ENCODE measurements at places on chromosomes 12 and 14. TPM values are rescaled to one million over a fixed set of nuclear protein-coding genes. Genes with fewer than 3 reads are reported as not detected.

DNA sequence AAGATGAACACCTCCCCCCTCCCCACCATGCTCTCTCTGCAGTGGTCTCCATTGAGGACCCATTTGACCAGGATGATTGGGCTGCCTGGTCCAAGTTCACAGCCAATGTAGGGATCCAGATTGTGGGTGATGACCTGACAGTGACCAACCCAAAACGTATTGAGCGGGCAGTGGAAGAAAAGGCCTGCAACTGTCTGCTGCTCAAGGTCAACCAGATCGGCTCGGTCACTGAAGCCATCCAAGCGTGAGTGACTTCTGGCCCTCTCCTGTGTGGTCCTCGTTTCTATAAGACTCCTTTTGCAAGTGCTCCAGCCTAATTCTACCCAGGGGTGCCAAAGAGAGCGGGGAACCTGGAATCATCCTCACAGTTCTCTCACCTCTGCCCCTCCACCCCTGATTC, 6.2 kb upstream of the ATN1 start:
- DNase-seq = no peak

Gene ST8SIA1
- total RNA-seq = 0.13 TPM

- DNase-seq = no peak
Observed at GRCh38 chr12:109720152-109720856, 6.7 kb downstream of the FAM222A start.

DNA sequence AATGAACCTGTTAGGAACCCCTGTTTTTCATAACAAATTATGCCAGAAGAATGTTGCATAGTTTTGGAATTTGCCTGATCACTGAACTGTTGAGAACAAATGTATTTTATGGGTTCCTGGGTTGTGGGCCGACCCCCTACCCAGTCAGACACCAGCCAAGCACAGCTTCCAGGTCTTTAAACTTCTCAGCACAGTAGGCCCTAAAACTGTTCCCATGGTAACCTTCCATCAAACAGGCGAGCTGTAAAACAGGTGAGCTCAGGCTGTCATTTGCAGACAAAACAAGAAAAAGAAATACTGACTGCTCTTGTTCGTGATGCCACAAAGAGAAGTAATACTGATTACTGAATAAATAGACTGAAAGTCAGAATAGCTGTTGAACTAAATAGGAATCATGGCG, 147.0 kb downstream of the PTPRO start:
- no peak for DNase-seq

GRCh38 chr12:124745891-124746570, 117.6 kb downstream of the SCARB1 start:
- no peak for DNase-seq

Gene LRTM2
- not detected for total RNA-seq

- no peak for DNase-seq
Observed at GRCh38 chr12:3216726-3217682, 139.8 kb downstream of the TSPAN9 start.

Gene SLC10A1
- not detected for total RNA-seq

GRCh38 chr12:13561923-13562322, 365.4 kb downstream of the EMP1 start:
- DNase-seq = no peak

DNA sequence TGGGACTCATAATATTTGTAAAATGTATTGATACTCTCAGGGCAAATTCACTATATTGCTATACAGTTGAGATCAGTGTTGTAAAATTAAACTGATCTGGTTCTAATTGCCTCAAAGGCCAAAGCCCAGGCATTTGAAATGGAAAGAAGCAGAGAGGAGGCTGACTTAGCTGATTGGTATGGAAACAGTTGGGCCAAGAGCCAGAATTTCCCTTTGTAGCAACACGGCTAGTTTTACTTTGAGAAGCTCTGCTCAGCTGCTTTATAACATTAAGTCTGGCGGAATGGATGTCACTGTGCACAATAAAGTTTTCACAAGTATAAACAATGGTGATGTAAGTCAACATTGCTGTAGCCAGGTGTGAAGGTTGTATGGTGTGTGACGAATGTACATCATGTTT, 186.4 kb downstream of the MSRB3 start:
- DNase-seq = no peak

DNA sequence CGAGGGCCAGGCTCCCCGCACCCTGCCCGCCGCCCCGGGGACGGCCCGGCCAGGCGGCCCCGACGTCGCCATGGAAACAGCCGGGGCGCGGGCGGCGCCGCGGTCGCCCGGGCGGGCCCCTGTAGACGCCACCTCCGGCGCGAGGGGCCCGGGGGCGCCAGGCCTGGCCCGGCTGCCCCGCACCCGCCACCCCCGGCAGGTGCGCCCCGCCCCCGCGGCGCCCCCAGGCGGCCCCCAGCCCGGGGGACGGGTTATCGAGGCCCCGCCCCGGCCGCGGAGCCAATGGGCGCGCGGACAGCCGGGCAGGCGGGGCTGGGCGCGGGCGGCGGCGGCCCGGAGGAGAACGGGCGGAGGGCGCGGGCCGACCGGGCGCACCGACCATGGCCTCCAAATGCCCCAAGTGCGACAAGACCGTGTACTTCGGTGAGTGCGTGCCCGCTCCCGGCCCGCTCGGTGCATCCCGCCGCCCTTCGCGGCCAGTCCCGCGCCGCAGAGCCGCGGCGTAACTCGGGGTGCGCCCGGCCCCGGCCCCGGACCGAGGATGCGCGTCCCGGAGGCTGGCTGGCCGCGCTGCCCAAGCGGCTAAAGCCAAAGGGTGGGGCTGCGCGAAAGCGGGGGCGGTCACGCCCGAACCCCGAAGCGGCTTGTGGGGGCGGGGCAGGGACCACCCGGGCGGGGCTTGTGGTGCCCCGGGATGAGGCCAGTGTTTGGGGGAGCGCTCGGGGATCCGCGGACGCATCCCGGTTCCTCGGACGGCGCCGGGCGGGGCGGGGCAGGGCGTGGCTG, at the start of gene CRIP2:
TSS of gene CRIP2 (plus strand) at position 339 of the 786 bp plus-strand sequence. CDS start at position 381, 42 bp downstream.
- DNase-seq = no peak

DNA sequence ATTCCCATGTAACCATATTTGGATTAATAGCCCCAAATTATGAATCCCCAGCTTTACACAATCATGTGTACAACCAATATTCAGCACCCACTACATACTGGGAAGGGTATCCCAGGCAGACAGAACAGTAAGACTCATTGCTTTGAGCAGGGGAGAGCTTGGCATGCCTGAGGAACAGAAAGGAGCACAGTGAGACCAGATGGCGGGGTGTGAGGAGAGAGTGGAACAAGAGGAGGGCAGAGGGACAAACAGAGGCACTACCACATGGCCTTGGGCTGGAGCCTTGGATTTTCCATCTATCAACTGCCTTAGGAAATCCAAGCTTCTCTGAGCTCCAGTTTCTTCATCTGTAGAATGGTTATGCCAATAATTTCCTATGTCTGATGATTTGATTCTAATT, 3.8 kb downstream of the DGKA start:
- DNase-seq = no peak

DNA sequence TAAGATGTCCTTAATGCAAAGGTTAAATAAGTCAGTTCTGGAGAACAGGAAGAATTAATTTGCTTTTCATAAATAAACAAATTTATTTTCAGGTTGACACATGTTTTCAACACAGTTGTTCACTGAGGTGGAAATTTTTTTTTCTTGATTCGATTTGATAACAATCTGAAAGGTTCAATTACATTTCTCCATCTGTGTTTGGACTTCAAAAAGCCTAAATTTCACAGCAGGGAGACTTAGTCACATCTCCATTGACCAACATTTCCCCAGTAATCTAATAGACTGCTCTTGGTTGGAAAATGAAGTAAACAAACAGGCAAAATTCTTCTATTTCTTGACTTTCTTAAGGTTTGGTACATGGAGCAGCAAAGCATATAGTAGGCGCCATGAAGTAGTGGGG, 134.9 kb upstream of the CPNE8 start:
- no peak for DNase-seq

Gene KLHL33
- total RNA-seq = not detected

DNA sequence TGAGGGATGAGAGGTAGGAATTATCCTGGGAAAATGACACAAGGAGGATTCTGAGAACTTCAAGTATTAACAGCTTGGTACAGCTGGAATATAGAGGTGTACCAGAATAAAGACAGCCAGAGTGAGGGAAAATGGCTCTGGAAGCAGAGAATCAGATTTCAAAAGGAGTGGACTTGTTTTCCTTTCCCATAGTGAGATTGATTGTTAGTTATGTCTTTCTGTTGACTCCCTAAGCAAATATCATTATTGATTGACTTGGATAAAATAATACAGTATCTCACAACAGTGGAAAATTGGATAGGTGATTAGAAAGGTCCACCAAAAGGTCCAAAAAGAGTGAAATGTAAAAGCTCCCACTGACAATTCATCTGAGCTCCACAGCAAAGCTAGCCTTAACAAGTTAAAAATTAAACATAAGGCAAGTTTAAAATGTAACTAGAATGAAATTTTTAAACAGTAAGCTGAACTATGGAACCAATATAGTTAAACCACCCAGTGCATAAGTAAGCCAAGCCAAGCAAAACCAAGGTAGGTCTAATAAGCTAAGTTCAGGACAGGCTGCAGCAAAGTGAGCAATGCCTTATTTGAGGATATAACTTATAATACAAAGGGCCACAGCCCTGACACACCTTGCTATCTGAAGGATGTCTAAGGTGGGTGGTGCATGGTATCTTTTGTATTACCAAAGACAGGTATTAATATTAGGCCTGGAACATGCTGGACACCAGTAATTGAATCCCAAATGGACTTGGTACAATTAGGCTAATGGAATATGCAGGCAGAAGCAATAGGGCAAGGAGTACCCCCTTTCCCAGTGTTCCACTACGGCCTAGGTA, 21.8 kb downstream of the ENTPD5 start:
- no peak for DNase-seq

- DNase-seq = peak; percentile 93
Observed at GRCh38 chr12:27549801-27550652, 26.0 kb downstream of the PPFIBP1 start.

Gene TAS2R19
- 1.1 TPM for total RNA-seq

GRCh38 chr14:95935228-95935822, 58.7 kb downstream of the TUNAR start:
- DNase-seq = no peak

GRCh38 chr12:59023861-59024424, 103.6 kb upstream of the LRIG3 start:
- no peak for DNase-seq

Gene CLEC4D
- not detected for total RNA-seq

GRCh38 chr14:101105045-101105444, 201.5 kb upstream of the RTL1 start:
- DNase-seq = no peak

- no peak for DNase-seq
Observed at GRCh38 chr12:122123051-122123760, 44.6 kb downstream of the MLXIP start.

DNA sequence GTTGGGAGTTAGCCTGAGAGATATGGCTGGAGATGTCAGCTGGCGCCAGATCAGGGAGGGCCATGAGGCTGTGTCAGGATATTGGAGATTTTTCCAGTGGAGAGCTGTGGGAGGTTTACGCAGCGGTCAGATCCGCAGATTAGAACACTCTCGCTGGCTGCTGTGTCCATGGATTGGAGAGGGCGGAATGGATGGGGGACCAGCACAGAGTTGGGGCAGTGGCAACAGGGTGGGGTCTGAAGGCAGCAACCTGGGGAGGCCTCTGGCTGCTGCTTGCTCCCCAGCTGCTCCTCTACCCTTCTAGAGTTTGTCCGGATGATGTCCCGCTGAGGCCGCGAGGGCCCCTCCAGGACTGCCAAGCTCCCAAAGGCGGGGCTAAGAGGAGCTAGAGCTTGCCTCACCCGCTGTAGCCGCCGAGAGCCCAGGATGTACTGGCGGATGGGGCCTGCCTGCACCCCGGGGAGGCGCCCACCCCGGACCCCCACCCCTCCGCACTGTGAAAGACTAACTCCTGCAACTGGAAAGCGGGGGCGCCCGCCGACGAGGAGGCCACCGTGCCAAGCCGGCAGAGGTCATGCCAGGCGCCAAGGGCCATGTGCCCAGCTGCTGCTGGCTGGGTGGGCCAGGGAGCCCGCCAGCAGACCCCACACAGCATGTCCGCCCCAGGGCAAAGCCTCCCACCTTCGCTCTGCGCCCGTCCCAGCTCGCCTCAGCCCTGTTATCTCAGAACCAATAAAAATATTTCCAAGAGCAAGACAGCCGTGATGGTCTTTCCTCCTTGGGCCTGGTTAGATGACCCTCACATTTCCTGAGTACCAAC, 20.2 kb upstream of the MLEC start:
- DNase-seq = no peak

DNA sequence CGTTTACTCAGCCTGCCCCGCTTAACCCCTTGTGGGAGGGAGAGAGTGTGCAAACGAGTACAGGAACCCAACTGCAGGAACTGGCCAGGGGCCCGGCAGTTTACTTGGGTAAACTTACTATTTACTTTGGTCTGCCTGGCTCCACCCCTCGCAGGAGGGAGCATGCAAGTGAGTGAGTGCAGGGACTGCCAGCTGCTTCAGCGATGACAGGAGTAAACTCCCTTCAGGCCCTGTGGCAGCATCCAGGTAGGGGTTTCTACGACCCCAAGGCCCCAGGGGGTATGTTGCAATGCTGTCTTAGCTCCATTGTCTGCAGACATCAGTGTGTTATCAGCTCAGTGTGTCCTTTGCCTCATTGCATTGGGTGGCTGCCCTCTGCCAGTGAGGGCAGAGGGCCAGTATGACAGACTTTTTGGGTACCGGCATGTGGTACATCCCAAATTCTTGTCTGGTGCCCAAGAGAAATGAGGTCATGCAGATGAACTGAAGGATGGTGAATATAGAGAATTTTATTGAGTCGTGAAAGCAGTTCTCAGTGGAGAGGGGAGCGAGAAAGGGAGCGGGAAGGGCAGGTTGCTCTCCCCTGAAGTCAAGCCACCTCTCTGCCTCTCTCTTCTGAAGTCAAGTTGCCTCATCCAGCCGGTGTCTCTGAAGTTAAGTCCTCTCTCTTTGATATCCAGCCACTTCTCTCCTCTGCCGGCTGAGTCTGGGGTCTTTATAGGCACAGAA, 181.8 kb downstream of the FUT8 start:
- no peak for DNase-seq

DNA sequence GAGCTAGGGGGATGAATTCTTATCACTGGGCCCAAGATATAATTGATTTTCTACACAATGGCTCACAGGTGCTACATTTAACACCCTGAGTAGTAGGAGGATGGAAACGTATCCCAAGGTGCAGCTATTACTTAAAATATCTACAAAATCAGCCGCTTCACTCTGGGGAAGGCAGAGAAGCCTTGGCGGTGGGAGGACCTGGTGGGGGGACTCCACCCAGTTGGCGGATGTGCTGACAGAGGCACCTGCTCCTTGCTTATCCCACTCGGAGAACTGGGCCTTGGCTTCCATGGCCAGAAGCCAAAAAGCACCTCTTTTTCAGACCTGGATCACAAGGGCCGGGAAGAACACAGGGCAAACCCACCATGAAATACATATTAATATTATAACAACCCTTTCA, 106.3 kb downstream of the OTX2 start:
- DNase-seq = no peak

Gene MIP
- not detected for total RNA-seq

Measured in Panc1 (cell line).